ENCODE measurements at places on chromosomes 1 and 21.

DNA sequence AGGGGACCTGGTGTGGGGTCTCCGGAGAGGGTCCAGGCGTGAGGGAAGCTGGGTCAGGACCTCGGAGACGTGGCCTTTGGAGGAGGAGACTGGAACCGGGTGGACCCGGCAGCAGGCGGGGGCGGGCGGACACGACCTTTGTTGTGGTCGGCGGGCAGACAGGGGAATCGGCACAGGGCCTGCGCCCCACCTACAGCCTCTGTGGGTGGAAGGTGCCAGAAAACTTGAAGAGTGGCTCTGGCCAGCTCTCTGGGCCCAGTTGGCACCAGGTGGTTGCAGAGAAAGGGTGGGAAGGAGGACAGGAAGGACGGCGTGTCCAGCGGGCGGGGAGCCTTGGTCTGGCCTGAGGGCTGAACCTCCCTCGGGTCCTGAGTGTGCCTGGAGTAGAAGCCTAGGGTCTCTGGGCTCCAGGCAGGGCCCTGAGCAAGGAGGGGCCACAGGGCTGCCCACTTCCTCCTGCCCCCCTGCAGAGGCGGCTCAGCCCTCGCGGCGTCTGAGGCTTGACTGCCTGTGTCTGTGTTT is 7.7 kb upstream of the TTLL10 start:
- DNase-seq, result no peak

DNA sequence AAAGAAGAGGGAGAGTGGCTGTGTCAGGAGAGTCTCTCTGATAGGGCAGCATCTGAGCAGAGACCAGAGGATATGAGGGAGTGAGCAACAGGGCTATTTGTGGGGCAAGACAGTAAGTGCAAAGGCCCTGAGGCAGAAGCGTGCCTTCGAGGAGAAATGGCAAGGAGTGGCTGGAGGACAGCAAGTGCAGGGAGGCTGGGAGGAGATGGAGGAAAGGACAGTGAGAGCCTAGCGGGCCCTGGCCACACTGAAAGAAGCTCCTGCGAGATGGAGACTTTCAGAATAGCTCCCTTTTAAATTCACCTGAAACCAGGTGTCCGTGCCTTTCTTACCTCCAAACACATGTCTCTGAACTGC is 25.2 kb downstream of the EXOC8 start:
- no peak for DNase-seq

GRCh38 chr21:25589887-25590286 is 17.4 kb downstream of the MRPL39 start:
- DNase-seq, result no peak

DNA sequence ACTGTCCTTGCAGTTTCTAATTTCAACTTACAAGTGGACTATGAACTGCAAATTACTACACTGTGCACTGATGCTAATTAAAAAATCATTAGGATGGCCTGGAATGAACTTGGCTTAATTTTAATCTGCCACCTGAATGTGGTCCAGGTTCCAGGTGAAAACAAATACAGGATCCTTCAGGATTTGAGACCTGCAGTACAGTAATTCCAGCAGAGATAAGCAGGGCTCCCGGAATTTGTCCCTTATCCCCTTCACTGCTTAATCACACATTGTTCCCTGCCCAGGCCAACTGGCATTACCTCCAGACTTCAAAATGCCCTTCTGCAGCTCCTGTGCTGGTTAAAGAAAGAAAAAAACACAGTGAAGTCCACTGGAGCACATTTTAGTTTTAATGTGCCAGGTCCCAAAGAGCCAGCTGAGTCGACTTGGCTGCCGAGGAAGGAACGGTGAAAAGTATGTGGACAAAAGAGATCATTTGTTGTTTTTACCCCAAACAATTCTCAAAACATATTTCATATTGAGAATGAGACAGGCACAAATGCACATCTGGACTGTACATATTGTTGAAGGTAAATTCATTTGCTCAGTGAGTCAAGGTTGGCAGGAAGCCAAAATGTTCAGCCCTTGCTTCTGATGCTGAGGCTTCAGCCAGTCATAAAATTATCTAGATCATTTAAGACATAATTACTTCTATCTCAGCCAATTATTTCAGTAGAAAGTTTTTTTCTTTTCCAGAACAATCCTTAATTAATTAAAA is 28.3 kb downstream of the DEGS1 start:
- no peak for DNase-seq

DNA sequence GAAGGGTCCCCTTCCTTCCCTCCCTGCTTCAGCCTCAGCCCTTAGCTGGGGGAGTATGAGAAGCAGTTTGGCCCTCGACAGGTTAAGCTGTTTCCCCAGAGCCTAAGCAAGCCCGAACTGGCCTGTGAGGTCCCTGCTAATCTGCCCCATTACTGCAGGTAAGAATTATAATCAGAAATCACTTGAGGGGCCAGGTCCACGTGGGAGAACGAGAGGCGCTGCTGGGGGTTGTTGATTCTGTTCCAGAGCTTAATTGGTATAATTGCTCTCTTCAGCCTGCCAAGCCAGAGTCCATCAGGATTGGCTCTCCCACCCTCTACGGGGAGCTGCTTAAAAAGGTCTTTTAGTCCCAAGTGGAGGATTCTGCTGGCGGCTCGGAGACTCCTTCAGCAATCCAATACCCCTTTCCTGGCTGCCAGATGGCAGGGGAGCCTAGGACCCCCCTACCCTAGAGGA is 70.8 kb downstream of the UBE2T start:
- DNase-seq, result no peak

- DNase-seq, result no peak
Measured at GRCh38 chr1:153546371-153546770, 765 bp upstream of the S100A4 start.

- DNase-seq, result no peak
Measured at GRCh38 chr1:109620401-109620791, 759 bp downstream of the AMPD2 start.

DNA sequence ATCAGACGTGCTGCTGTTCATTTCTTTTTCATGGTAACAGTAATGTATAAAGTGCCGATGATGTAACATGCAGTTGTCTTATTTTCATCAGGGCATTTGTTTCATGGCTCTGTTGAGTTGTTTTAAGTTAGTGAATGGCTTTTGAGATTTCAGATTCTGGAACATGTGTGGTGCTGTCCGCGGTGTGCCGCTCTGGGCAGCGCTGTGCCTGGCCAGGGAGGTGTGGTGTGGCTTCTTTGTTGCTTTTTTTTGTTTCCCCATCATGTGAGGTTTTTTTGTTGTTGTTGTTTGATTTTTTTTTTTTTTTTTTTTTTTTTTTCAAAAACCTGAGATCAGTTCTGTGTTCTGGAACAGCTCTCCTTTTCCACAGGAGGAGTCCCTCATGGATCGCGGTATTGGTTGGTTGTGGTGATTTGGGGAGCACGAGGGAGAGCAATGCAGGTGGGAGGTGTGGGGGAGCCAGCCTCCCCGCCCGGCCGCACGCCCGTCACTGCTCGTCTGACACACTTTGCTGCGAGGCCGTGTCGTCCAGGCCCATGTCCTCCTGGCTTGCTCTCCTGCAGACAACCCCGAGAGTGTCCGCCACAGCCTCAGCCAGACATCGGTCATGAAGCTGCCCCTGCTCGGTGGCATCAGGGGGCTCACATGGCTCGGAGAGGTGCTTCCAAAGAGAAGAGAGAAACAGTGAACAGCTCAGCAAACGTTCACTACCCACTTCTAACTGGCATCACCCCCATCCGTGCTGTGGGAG is 33.6 kb downstream of the NTPCR start:
- DNase-seq, result no peak

DNA sequence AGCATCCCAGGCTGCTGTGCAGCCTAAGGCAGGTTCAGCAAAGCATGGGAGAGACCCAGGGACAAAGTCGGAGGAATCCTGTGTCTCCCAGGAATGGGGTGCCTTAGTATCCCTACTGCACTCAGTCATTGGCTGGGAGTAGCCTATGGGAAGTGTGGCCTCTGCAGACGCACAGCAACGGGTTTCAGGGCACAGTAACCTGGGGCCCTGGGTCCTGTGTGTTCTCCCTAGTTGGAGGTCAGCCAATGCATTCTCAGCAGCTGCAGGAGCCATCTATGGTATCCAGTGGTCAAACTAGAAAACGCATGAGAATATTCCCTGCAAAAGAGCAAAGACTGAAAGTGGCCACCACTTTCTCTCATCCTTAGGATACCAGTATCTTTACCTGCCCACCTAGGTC is 13.7 kb upstream of the C1orf21 start:
- DNase-seq, result no peak

GRCh38 chr1:200916681-200917080 is 22.0 kb downstream of the INAVA start:
- DNase-seq, result no peak

DNA sequence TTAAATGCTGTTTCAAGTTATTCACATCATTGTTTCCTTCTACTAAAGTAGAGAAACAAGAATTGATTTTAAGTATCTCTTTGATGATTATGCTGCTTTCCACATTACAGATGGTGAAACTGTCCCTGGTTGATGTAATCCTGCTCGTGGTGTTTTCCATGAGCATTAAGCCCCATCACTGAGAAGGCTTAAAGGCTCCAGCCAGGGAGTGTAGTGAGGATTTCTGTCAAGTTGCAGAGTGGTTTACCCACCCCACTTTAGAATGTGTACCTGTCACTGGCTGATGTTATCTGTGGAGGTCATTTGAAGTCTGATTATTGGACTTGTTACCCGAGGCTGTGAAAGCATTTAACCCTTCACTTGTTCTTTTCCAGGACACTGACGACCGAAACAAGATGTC is 12.9 kb downstream of the CERS2 start:
- no peak for DNase-seq

DNA sequence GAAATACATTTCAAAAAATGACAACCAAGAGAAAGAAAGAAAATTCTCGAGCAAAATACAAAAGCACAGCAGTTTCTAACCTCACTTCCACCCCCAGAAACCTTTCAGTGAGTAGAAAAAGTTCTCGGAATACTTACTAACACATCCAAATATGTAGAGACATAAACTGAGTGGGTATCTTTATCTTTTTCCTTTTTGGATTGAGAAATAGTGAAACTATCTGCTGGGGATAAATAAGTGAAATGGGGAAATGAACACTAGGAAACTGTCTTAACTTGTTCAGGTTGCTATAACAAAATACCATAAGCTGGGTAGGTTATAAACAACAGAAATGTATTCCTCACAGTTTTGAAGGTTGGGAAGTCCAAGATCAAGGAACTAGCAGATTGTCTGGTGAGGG is 72.0 kb downstream of the VCAM1 start:
- no peak for DNase-seq

DNA sequence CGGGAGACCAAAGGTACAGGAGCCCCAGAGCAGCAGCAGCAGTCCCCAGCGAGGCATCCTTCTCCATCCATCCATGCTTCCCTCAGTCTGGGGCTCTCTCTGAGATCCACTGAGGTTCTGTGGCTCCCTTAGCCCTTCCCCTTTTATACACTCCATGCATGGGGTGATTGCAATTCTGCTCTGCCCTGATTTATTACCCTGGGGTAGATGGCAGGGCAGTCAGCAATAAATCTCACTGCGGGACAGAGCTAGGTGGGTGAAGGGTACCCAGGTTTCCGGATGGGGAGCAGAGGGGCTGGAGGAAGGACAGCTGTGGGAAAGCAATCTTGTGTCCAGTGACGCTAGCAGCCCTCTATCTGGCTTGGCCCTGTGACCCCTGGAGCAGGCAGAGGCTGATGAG is at the start of gene REN:
TSS of gene REN (minus strand) at position 119 of the 400 bp plus-strand sequence. CDS start at position 75, 44 bp downstream.
- no peak for DNase-seq

DNA sequence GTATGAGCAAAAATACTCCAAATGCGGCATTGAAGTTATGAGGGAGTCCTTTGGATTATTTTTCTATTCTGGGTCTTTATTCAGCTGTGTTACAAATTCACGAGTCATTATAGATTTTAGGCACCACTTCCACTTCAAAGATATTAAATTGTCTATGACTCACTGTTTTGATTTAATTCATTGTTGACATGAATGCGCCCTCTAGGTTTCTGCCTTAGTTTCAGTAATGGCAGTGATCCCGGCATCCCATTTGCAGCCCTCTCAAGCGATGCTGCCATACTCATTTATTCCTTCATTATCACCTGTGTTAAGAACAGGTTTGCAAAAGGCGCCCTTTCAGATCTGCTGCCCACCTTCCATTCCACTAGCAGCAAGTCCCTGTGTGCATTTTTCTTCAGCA is 14.0 kb downstream of the RSPO1 start:
- DNase-seq, result no peak

DNA sequence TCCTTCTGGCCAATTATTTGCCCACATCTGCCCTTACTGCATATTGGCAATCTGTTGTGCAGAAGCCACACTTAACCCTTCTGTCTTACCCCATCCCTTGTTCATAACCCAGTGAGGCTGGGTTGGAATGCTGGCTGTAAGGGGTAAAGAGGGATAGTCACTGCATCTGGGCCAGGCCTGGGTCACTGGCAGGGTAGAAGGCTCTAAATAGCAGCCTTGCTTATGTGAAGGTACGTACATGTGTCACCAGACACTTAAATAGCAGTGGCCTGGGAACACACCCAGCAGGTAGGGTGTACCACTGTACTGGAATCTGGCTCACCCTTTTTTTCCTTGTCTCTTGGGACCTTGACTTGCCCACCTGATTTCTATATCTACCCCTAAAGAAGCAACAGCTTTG is 9.9 kb upstream of the TARS2 start:
- DNase-seq, result no peak

GRCh38 chr1:145997718-145998023 is 1.3 kb upstream of the TXNIP start:
- no peak for DNase-seq

DNA sequence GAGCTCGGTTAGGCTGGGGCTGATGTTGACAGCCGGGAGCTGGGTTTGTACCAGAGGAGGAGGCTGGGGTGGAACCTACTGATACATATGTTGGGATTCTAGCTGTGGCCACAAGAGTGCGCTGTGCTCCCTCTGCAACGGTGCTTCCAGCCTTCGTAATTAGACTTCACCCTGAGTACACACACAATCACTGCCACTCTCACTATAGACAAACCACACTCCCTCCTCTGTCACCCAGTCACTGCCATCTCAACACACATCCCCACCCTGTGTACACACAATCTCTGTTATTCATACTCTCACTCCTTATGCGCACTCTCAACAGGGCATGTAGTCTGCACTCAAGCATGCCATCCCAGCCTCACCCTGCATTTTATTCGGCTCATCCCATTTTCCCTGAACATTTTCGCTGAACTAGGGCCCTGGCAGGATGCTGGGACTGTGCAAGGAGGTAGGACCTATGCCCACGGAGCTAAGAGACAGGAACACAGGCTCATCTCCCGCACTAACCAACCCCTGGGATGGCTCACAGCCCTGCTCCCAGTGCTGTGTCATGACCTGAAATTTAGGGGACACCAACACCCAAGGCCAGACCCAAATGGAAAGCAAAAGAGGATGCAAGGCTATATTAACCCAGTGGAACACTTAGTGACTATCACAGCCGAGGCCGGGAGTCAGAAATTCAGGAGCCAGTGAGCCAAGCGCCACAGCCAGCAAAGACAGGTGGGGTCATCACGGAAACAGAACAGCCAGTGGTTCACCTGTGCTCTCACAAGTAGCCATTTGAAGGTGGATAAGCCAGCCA is 5.7 kb downstream of the GJB3 start:
- peak; percentile 47 for DNase-seq

- DNase-seq, result no peak
Measured at GRCh38 chr1:165062346-165062745, 294.2 kb downstream of the LMX1A start.

GRCh38 chr1:157124855-157125254 is 13.3 kb downstream of the ETV3 start:
- no peak for DNase-seq

Measured in effector memory CD8-positive, alpha-beta T cell (primary cell).